ENCODE measurements at places on chromosomes 6 and 20. TPM values are rescaled to one million over a fixed set of nuclear protein-coding genes. Genes with fewer than 3 reads are reported as not detected.

ME1 gene
- total RNA-seq: 44.9 TPM

NRSN1 gene
- total RNA-seq: not detected

PDRG1 gene
- 38.7 TPM for total RNA-seq

LTB gene
- 0.50 TPM for total RNA-seq

TASP1 gene
- 11.9 TPM for total RNA-seq

CCN6 gene
- total RNA-seq: not detected

DLK2 gene
- 6.4 TPM for total RNA-seq

KCNQ2 gene
- total RNA-seq: 0.86 TPM

CALHM5 gene
- 0.10 TPM for total RNA-seq

TMEM217 gene
- 0.83 TPM for total RNA-seq

MEI4 gene
- total RNA-seq: not detected

CDH26 gene
- total RNA-seq: 0.09 TPM

COX4I2 gene
- not detected for total RNA-seq

VIP gene
- not detected for total RNA-seq

HUS1B gene
- total RNA-seq: 0.26 TPM

TUBB2B gene
- total RNA-seq: 13.8 TPM

MAPK13 gene
- 0.92 TPM for total RNA-seq

PLCB1 gene
- total RNA-seq: 0.54 TPM

KCNK16 gene
- total RNA-seq: not detected

WFDC6 gene
- not detected for total RNA-seq

All from A549 treated with DMSO at 1 μM for 4 hours (cell line).